ENCODE measurements at places on chromosomes 6 and 20.

- DNase-seq = no peak
Observed at GRCh38 chr20:49866051-49866450, 49.3 kb downstream of the SPATA2 start.

- no peak for DNase-seq
Observed at GRCh38 chr6:37822851-37823682, 3.5 kb downstream of the ZFAND3 start.

GRCh38 chr20:15364781-15365180, 1027.4 kb upstream of the FLRT3 start:
- no peak for DNase-seq

- peak; percentile 43 for DNase-seq
Observed at GRCh38 chr6:167839755-167840154, 13.0 kb downstream of the AFDN start.

DNA sequence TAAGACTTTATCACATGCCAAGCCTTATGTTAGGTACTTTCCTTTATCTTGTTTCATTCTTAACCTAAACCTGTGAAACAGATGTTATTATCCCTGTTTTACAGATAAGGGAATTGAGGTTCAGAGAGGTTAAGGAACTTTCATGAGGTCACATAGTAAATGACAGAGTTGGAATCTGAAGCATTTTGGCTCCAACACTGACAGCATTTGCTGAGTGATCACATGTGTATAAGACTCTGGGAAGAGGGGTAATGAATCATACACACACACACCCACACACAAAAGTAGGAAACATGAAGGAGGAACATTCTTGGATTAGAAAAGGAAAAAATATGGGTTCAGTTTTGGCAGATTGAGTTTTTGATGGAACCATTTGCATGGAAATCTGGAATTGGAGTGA, 212.5 kb downstream of the GJA1 start:
- DNase-seq = peak; percentile 29

GRCh38 chr6:9461188-9461587, 953.7 kb downstream of the TFAP2A start:
- DNase-seq = no peak

DNA sequence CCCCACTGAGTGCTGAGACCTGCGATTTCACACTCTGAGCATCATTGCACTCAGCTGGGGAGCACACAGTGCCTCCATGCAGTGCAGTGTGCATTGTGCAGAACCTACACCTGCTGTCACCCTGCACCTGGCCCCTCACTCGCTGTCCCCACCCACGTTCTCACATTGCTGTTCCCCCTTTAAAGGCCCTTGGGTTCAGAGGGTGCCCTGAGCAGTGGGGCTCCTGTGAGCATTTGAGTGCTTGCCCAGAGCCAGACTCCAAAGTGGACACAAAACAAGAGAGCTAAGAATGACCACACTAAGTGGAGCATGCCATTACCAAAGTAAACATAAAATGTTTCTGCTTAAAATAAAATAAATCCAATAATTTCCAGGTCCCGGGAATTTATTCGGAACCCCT, 131.0 kb upstream of the CST7 start:
- no peak for DNase-seq

DNA sequence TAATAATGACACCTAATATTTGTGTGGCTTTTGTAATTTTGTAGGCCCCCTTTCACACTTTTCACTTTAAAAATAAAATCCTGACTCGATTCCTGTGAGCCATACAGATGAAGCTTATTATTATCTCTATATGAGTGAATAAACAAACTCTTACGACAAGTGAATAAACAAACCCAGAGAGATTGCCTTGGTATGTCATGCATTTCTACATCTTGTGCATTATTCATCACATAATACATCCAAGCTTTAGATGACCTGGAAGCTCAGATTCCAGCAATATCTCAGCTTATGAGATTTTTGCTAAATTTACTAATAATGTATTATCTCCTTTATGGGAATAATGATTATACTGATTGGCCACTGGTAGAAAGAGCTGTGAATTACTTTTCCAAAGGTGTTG, 248.2 kb downstream of the TBX18 start:
- no peak for DNase-seq

- DNase-seq = no peak
Observed at GRCh38 chr6:54758340-54758739, 88.2 kb upstream of the FAM83B start.

- no peak for DNase-seq
Observed at GRCh38 chr6:106963544-106963943, 11.0 kb downstream of the CD24 start.

DNA sequence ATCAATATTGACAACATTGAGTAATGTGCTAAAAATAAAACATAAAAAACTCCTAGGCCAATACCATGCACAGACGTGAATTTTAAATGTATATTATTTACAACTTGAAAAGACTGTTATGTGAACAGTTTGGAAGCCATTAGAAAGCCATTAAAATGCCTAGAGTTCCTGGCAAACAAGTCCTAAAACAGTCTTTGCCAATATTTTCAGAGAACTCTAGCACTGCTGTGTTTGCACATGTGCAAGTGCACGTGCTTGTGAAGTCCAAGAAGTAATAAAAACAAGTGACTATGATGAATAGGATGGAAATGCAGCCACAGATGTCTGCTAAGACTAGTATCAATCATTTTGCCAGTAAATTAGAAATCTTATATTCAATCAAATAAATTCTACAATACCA, 1447.6 kb downstream of the GRIK2 start:
- DNase-seq = no peak

DNA sequence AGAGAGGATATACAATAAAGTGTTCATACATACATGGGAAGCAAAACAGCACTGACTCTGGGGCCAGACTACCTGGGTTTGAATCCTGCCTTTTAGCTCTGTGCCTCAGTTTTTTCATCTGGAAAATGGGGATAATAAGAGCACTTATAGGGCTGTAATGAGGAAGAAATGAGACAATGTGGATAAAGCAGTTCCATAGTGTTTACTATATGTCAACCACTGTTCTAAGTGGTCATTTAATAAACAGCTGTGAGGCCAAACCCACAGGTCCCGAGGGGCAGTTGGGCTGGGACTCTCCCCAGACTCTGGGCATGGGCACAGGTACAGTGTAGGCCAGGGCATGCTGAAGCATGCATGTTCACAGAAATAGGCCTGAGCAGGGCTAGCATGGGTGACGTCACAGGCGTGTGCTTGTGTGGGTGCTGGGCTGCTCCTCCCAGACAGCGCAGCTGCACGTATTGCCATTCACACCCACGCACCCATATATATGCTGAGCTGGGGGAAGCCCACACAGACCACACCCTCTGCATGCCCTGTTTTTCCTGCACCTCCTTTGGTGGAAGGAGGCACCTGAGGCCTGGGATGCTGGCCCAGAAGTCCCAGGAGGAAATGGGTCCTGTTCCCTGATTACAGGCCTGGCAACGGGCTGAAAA, 3.5 kb upstream of the PLCG1 start:
- DNase-seq = peak; percentile 80

- DNase-seq = no peak
Observed at GRCh38 chr20:47489448-47489872, 12.2 kb upstream of the NCOA3 start.
